Stimulated activated CD4-positive, alpha-beta T cell treated with anti-CD3 and anti-CD28 coated beads, Interleukin-1b, Interleukin-23, amount 100 ng/mL, for 4 hours (primary cell): ENCODE measurements at places on chromosomes 2 and 18.

DNA sequence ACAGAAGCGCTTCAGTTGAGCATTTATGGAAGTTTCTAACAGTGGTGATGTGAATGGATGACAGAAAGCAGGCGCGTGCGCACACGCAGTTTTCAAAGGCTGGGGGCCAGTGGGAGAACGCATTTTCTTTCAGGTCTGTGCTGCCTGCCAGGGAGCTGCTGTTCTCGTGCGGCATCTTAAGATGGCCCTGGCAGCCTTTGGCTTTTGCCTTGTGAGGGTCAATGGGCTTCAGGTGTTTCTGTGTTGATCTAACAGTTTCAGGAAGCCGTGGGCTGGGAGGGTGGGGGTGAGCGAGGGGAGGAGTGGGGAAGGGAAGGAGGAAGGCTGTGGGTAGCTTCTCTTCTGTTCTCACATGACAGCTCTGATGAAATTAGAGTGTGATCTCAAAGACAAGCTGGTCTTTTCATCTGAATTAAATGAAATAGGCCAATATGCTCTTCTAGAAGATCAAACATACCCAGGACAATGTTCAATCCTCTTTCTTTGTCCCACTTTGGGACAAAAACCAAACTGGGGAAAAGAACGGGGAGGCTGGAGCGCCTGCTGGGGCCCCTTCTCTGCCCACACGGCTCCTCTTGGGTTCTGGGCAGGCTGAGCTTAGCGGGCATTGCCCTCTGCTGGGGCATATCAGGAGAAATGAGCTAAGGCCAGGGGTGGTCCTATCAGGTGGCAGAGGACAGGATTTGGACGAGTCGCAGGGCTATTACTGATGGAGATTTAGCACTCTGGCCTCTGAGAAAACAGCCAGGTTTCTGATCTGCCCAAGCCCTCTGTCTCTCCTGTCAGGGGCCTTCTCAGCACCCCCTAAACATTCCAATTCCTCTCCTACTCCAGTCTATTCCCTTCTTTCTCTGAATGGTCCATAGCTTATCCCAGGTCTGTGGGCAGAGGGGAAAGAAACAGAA, 126.2 kb upstream of the LGALSL start:
- DNase-seq = peak; percentile 36

- no peak for DNase-seq
Measured at GRCh38 chr2:2738684-2739083, 407.6 kb upstream of the MYT1L start.

DNA sequence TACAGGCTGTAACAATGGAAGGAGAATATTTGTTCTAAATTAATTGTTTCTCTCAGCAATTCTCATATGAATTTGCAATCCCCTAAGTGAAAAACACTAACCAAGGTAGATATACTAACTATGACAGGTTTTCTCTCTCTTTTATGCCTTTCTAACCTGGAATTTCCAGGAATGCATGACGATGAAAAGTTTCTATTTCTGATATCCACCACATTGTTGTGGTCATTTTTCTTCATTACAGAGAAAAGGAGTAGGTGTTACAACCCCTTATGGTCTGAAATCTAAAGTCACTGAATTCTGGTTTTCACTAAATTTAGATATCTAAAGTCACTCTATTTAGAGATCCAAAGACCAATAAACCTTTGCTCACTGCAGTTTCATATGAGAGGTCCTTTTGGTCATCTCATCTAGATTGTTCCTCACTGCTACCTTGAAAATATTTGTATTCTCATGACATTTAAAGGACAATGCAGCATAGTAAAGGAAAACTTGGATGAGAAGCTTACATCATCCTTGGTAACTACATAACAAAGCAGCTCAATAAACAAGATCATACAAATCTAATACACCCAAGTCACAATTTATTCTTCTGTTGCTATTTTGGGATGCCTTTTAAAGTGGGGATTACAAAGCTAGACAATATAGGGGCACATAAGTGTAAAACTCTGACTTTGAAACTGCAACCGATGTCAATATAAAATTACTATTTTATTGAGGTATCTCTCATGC, 85.8 kb downstream of the TCF4 start:
- DNase-seq = no peak

DNA sequence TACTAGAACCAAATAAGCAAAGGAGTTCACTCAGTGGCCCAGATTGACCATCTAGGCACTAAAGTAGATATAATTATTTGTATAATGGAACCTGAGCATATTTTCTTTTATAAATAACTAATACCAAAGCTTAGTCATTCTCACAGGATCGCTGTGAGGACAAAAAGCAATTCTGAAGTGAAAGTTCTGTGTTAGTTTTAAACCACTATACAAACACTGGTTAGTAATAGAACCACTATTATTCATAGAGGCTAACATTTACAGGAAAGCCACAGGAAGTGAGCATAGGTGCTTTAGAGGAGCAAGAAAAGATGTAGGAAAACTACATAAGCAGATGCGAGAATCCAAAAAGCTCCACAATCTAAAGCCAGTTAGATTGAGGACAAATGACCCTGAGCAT, 364.7 kb downstream of the XIRP2 start:
- DNase-seq = no peak

DNA sequence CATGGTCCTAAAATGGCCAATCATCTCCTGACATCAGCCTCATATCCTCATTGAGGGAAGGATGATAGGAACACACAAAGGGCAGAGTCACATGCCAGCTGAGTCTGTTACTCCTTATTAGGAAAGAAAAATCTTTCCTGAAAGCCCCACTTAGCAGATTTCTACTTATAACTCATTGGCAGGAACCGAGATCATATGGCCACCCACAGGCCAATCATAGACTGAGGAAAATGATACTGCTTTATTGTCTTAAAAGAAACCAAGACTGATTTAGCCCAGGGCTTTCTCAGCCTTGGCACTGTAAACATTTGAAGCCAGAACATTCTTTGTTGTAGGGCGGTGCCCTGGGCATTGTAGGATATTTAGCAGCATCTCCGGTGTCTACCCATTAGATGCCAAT, 18.7 kb downstream of the GKN2 start:
- no peak for DNase-seq

DNA sequence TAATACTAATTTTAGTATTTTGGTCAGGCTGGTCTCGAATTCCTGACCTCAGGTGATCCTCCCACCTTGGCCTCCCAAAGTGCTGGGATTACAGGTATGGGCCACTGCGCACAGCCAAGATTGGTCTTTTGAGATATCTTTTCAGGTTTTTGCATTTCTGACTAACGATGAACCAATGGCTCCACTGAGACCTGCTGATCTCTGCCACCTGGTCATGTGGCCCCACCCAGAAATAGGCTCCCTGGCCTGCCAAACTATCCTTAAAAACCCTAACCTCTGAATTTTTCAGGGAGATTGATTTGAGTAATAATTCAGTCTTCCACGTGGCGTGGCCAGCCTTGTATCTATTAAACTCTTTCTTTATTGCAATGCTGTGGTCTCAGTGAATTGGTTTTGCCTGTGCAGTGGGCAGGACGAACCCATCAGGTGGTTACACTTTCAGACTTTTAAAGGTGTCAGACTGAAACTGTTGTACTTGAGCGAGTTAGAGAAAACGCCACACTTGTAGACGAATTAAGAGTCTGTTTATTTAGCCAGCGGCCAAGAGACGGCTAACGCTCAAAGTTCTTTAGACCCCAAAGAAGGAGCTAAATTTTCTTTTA, 85.8 kb upstream of the MSH6 start:
- no peak for DNase-seq

DNA sequence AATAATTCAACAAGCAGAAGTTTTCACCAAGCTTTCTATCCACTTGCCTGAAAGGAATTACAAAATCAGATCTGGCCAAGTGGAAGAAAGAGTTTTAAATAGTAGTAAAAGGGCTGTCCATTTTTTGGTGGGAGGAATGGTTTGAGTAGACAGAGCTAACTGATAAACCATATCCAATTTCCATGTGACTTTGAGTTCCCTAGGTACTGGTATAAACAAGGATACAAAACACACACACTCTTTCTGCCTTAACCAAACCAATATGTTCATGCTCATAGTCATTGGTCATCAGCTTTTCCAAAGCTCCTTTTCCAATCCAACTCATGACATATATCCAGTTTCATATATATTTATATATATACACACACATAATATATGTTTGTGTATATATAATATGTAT, 49.5 kb upstream of the REL start:
- DNase-seq = no peak

- DNase-seq = no peak
Measured at GRCh38 chr2:216664593-216665034, 30.7 kb downstream of the IGFBP5 start.

DNA sequence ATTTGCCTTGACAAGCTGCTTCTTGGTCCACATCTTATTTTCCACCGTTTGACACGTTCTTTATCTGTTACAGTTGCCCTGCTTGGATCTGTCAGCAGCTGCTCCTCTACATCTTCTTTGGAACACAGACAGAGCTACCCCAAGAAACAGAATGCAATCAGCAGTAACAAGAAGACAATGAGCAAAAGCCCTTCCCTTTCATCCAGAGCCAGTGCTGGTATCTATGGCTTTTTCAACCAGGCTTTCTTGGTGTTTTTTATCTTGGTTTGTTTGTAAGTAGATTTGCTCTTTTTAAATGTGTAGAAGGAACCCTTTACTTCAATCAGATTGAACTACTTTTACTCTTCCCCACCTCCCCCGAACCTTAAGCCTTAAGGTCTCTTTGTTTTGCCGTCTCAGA, 41.9 kb downstream of the CLIP4 start:
- DNase-seq = no peak

DNA sequence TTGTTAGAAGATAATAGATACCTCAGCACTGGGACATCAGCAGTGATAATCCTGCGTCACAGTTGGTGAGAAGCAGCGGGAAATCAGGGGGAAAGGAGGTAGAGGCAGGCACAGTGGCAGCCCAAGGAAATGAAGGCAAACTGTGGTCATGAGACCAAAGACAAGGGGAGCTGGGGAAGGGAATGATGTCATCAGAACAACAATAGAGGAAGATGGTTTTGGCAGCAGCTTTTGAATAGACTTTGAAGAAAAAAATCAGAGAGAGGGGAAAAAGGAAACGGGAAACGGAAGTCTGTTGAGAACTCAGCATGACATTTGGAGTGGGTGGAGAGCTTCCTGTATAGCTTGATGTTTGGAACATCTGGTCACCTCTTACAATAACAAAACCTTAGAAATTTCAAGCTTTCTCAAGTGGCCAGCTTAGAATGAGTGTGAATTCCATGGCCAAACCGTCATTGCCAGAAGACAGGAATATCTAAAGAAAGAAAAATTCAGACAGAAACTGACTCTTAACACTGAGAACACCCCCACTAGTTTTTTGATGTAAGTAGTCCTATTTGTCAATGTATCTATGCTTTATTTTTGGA, 18.4 kb upstream of the YES1 start:
- DNase-seq = no peak

- no peak for DNase-seq
Measured at GRCh38 chr2:229314117-229314516, 43.0 kb upstream of the PID1 start.

GRCh38 chr2:88690591-88691338, 708 bp upstream of the RPIA start:
- DNase-seq = peak; percentile 31

GRCh38 chr2:126244937-126245336, 411.0 kb upstream of the GYPC start:
- DNase-seq = no peak

DNA sequence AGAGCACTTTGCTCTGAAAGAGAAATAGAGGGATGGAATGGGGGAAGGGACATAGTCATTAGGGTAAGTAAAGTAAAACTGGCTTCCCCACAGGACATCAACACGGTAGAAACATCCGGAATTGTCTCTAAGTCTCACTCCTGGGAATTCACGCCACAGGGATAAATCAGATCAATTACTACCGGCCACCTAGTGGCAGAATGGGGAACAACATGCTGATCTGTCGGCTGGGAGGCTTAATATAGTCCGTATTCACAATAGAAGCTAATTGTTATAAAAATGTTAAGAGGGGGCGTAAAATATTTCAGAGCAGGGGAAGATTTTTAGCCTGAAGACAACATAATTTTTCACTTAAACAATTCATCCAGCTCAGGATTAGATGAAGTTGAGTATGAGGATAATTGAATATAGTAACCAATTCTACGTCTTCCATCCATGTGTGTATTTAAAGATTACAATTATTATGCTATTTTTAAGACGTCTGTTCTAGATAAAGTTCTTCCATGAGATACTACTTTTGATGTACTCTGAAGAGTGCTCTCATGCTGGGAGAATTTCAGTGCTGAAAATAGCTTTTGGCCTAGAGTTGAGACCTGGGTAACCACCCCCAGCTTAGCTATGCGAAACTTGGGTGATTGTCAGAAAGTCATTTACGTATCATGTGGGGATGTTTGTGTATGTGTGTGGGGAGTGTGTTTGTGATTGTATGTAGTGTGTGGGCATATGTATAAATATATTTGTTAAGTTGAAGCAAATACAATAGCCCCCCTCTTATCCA, 65.7 kb downstream of the LRRTM1 start:
- DNase-seq = no peak

GRCh38 chr18:42719221-42719620, 396.3 kb downstream of the RIT2 start:
- DNase-seq = no peak

GRCh38 chr2:78065366-78065765, 543.2 kb upstream of the LRRTM4 start:
- DNase-seq = no peak

- no peak for DNase-seq
Measured at GRCh38 chr2:201932511-201932910, 101.1 kb upstream of the FZD7 start.

GRCh38 chr2:212682937-212683336, 144.3 kb upstream of the ERBB4 start:
- DNase-seq = no peak

- no peak for DNase-seq
Measured at GRCh38 chr2:71782323-71782722, 329.0 kb downstream of the DYSF start.

- no peak for DNase-seq
Measured at GRCh38 chr2:230471074-230471473, 55.1 kb downstream of the SP100 start.

DNA sequence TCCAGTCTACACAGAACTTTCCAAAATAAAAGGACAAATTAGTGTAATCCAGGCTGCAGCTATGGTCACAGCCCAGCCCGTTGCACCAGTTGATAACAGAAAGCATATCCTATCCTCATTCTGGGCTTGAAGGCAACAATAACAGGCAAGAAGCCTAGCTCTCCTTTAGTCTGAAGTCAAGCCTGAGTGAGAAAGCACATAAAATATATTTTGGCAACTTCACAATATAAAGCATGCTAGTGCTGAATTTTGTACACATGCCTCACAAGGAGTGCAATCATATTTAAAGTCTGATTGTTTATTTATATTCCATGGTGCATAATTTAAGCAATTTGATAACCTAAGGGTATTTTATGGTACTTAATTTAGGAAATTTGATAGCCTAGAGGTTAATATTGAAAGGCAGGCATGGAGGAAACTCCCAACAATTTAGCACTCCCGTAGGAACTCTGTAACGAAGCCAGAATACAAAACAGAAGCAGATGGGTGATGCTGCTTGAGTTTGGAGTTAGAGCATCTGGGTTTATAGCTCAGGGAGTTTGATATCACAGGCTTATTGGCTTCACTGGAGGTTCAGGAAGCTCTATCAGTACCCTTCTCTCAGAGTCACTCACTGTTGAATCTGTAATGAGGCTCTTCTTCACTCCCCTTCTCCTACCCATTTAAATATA, 1199.1 kb upstream of the GYPC start:
- DNase-seq = no peak
